ENCODE measurements at places on chromosomes 11 and 22.

GRCh38 chr11:77092382-77092781 is 10.3 kb upstream of the OMP start:
- no peak for DNase-seq

DNA sequence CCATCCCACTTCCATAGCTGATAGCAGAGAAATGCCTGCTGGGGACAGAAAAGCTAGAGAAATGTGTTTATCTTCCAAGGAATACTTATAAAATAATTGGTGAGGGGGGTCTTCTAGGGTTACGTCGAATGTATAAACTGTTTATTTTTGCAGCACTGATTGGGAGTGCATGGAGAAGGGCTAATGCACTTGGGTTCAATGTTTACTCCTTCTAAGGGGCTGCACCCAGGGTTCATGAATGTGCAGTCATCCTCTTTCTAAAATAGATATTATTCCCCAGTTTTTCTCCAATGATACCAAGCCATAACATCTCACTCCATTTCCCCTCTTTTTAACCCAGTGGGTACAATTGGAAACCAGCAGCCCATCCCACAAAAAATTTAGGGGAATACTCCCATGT is 336.9 kb downstream of the ETS1 start:
- DNase-seq, result no peak

DNA sequence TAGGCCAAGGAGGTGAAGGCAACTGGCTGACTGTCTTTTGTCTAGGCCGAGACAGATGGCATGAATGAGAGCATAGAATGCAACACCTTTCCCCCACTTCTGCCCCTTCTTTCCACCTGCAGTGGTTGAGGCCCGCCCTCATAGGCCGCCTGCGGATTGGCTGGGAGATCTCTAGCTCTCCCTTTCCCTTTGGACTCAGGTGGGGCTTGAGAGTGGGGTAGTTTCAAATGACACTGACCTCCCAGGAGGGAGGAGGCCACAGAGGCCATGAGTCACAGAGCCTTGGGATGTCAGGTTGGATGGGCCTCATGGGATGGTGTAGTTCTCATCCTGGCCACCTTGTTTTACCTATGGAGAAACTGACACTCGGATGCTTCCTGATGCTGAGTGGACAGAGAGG is 9.1 kb downstream of the MICAL2 start:
- no peak for DNase-seq

- DNase-seq, result peak; percentile 69
These were observed 221.9 kb upstream of the TBCEL start for GRCh38 chr11:120801801-120802689.

- no peak for DNase-seq
These were observed 8.2 kb downstream of the PATL1 start for GRCh38 chr11:59660621-59661020.

- DNase-seq, result no peak
These were observed 5.5 kb downstream of the MRPL49 start for GRCh38 chr11:65127473-65128181.

DNA sequence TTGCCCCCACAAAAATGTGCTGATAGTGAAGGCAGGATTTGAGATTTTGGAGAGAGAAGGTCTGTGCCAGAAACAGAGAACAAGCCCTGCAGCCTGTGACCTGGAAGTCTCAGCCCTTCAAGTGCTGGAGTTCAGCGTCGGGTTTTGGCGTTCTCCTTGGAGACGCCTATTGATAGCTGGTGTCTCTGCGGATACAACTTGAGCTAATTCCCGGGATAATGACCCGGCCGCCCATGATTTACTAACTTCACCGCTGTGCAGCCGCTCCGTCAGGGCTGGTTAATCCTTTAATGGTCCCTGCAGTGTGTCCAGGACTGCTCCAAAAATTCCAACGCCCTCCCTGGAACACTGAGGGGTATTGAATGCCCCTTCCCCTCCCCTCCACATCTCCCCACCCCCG is 76.6 kb downstream of the WT1 start:
- DNase-seq, result peak; percentile 59

GRCh38 chr11:60813324-60813723 is 28.2 kb downstream of the MS4A10 start:
- no peak for DNase-seq

DNA sequence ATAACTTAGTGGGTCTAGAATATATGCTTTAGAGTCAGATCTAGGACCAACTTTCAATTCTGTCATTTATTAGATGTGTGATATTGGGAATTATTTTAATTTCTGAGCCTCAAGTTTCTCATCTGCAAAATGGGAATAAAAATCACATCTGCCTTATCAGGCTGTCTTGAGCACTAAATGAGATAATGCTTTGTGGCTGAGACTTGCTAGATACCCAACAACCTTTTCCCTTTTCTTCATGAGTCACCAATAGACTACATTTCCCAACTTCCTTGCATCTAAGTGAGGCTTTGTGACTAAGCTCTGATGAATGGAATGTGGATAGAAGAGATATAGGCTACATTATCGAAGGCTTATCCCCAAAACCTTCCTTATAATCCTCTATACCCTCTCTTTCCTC is 220.7 kb upstream of the SESN3 start:
- DNase-seq, result no peak

GRCh38 chr22:36734171-36735058 is 30.9 kb upstream of the CACNG2 start:
- peak; percentile 59 for DNase-seq

DNA sequence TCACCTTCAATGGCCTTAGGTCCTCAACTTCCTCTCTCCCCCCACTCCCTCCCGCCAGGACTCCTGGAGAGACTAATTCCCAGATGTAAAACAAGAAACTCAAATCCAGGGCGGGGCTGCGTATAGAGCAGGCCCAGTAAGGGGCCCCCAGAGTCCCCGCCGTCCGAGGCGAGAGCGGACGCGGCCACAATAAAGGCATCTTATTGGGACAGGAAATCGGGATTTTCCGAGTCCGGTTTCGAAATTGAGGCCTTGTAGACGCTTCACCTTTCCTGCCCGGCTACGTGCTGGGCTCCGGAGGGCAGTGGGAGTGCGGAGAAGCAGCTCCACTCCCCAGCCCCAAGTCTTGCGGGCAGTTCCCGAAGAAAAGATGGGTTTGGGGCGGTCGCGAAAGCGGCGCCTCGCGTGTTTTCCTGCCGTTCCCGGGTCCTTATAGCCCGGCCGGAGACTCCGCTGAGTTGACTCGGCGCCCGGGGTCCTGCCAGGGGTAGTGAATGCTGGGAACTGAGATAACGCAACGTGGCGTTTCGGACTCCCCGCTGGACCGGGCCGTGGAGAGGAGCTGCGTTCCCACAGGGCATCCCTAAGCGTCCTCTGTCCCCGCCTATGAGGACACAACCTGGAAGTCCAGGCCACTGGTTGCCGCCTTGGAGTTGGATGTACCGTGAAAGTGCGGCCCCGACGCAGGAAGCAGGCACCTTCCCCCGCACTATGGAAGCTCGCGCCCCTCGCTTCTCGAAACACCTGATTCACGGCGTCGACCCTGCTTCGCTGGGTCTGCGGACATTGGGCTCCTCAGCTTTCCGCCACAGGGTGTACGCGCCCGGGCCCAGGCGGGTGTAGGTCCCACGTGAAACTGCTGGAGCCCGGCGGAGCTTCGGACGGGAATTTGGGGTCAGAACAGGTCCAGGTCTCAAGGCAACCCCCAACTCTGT is 4.8 kb upstream of the CHRM1 start:
- peak; percentile 49 for DNase-seq

DNA sequence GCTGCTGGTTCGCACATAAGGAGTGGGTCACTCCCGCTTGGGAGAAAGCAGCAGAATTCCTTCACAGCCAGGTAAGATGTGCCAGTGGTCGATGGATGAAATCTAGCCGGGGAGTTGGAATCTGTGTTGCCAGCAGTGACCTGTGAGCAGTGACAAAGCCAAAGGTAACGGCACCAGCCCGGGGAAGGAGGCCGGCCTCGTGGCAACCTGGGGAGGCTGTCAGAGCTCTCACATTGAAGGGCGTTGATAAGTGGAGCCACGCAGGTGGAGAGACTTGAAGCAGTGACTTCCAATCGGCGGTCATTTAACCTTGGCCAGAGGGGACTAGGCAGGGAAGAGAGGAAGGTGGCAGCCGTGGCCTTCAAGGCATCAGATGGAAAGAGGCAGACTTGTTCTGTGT is 58.8 kb downstream of the ARHGAP8 start:
- no peak for DNase-seq

- peak; percentile 54 for DNase-seq
These were observed 75.3 kb downstream of the APIP start for GRCh38 chr11:34840736-34841386.

GRCh38 chr11:81853791-81854190 is 879.9 kb downstream of the FAM181B start:
- no peak for DNase-seq

GRCh38 chr22:39543095-39543494 is 10.5 kb upstream of the RPS19BP1 start:
- peak; percentile 58 for DNase-seq

DNA sequence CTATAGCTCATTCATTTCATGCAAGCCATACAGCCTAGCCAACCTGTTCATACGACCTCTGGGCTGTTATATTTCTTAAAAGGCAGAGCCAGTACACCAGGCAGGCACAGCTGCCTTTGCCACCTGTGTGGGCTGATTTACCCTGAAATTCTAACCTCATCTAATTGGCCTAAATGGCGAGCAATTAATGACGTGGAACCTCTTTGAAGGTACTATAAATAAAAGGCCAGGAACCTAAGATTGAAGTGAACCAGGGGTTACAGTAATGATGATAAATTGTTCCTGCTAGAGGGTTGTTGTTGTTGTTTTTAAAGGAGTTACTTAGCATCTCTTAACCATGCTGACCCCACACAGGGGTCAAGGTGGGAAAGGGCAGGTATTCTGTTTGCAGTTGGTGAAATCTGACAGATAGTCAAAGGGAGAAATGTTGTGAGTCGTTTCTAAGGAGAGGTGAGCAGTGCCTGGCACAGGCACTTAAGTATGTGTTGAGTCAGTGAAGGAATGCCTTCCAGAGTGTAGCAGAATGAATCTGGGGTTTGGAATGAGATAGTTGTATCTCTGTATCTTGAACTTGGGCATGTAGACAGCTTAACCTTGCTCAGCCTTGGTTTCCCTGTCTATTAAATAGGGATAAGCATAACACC is 213.5 kb upstream of the NAV2 start:
- DNase-seq, result peak; percentile 58

GRCh38 chr11:2694495-2694894 is 5.3 kb downstream of the KCNQ1OT1 start:
- DNase-seq, result no peak

DNA sequence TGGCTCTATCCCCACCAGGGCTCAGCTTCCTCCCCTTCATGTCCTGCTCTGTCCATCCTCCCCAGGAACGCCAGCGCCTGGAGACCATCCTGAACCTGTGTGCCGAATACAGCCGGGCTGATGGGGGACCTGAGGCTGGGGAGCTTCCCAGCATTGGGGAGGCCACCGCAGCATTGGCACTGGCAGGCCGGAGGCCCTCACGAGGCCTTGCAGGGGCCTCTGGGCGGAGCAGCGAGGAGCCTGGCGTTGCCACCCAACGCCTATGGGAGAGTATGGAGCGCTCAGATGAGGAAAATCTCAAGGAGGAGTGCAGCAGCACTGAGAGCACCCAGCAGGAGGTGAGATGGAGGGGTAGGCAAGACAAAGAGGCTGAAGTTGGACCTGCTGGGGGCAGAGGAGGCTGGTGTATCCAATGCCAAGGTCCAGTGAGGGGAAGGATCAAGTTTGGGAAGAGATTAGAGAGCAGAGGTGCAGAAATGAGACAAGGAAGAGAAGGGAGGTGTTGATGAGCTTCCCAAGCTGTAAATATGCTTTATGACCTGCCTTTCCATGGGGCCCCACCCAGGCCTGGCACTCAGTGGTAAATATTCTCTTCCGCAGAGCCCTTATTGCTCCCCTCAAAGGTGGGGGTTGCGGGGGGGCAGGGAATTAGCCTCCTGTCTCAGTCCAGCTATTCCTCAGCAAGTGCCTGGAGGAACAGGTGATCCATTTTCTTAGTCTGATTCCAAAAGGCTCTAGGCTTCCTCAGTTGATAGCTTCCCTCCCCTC is 23.9 kb downstream of the PHLDB1 start:
- DNase-seq, result no peak

DNA sequence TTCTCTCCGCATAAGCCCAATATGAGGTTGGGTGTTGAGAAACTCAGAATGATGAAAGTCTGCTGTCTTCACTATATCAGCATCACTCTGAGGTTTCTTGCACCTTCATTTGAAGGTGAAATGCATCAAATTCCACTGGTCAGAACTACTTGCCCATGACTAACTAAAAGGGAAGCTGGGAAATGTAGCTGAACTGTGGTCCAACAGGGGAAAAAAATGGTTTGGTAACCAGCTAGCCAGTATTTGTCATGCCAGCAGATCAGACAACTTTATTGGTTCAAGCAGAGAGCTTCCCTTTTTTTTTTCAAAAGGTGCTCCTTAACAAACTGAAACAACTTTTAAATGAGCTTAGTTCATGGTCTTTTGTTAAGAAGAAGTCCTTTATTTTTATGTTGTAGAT is 14.2 kb upstream of the PIK3C2A start:
- no peak for DNase-seq

- no peak for DNase-seq
These were observed 13.9 kb downstream of the ATG16L2 start for GRCh38 chr11:72828081-72828567.

DNA sequence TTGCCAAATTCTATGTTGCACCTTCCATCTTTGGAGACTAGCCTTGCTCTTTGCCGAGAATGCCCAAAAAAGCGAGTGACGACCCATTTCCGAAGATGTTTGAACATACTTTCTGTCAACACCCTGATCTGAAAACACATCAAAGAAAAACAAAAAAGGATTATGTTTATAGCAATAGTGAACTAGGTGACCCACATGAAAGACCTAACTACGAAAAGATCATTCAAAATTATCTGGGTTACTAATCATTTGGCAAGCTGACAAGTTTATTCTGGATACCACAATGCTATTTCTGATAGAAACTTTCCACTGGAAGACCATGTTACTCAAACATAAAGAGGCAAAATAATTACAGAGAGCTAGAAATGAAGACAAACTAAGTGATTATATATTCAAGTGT is 27.0 kb downstream of the KCNJ1 start:
- no peak for DNase-seq

DNA sequence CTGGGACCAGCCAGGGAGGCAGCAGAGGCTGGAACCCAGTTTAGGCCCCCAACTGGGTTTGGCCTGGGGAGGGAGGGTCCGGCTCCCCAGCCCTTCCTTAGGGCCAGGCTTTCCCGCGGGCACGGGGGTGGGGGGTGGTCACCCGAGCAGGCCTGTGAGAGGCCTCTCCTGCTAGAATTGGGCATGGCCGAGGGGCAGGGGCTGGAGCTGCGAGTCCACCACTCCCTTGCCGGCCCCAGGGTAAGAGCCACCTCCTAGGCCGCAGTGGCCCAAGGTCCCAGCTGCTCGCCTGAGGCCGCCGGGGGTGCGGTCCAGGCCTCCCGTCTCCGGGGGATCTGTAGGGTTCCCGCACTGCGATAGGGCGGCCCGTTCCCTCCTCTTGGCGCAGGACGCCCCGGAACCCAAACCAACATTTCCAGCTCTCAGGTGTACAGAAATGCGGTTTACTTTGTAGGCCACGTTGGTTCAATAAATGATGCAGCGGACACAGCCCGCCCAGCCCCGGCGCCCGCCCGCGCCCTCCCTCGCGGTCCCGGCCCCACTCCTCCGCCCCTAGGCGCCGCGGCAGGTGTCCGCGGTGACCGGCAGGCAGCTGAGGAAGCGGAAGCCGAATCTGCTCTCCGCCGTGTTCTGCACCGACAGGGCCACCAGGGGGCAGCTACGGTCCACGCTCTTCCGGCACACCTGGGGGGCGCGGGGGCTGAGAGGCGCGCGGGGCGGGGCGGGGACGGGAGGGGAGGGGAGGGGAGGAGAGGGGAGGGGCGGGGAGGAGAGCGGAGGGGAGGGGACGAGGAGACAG is 5.9 kb downstream of the LMNTD2 start:
- DNase-seq, result peak; percentile 90
